ENCODE measurements at places on chromosomes 7 and 10.

DNA sequence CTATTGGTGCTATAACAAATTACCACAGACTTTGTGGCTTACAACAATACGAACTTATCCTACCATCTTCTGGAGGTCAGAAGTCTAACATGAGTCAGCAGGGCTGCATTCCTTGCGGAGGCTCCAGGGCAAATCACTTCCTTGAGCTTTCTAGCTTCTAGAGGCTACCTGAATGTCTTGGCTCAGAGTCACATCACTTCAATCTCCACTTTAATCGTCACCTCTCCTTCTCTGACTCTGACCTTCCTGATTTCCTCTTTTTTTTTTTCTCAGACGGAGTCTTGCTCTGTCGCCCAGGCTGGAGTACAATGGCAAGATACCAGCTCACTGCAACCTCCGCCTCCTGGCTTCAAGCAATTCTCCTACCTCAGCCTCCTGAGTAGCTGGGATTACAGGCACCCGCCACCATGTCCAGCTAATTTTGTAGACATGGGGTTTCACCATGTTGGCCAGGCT, 44.6 kb upstream of the ANAPC16 start:
- peak; percentile 81 for DNase-seq

DNA sequence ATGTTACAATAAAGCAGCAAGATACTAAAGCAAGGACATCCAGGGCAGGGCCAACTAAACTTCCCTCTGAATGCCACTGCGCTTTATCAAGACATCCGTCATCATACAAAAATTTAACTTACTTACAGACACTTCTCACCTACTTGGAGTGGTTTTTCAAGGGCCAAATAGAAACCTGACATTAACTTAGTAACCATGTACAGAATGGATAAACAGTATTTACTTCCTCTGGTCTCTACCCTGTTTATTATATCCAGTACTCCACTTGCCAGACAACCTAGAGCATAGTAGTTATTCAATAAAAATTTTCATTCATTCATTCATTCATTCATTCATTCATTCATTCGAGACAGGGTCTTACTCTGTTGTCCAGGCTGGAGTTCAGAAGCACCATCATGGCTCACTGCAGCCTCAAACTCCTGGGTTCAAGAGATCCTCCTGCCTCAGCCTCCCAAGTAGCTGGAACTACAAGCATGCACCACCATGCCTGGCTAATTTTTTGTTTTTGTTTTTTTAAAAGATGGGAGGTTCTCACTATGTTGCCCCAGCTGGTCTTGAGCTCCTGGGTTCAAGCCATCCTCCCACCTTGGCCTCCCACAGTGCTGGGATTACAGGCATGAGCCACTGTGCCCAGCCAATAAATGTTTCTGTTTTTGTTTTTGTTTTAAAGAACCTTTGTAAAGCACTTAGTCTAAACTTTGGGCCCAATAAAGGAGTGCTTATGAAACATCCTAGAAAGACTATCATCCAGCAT, 19.0 kb downstream of the SMURF1 start:
- DNase-seq: peak; percentile 47

GRCh38 chr10:104016661-104017060, 49.7 kb downstream of the SLK start:
- no peak for DNase-seq

- DNase-seq: no peak
Observed at GRCh38 chr10:21534604-21535493, 817 bp downstream of the MLLT10 start.

DNA sequence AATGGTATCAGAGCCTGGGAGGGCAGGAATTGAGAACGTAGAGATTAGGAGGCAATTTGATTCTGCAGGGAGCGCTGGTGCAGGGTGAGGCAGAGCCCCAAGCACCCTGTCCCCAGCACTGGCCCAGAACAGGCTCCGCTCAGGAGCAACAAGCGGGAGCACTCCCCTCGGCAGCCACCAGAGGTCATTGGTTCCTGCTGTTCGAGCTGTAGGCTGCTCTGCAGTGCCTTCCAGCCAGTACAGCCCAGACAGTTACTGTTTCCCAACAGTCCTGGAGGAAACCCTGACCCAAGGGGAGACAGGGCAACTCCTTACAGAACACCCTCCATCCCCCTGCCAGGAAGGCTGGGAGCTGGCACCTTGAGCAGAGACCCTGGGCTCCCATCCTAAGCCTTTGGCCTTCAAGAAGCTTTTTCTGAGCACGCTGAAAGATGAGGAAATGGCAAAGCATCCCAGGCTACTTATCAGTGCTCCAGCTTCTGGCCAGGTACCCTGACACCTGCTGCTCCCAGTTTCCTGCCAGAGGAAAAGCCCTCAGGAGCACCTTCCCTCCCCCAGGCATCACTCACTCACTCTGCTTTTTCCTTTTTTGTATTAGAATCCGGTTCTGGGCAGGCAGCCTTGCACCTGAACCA, 71.2 kb upstream of the EFCAB10 start:
- peak; percentile 62 for DNase-seq

GRCh38 chr10:29409241-29410054, 120.6 kb downstream of the LYZL1 start:
- DNase-seq: peak; percentile 57

GRCh38 chr7:22751341-22751740, 24.3 kb downstream of the IL6 start:
- DNase-seq: no peak

Measured in brain microvascular endothelial cell (primary cell).